Thoracic aorta endothelial cell (primary cell): ENCODE measurements at places on chromosomes 4 and X. TPM values are rescaled to one million over a fixed set of nuclear protein-coding genes. Genes with fewer than 3 reads are reported as not detected.

Gene DOK7
- total RNA-seq = not detected in 2 replicates

Gene SATL1
- total RNA-seq = not detected in 2 replicates

Gene PABPC1L2A
- total RNA-seq = not detected in 2 replicates

Gene KDM5C
- total RNA-seq = 79.9 and 119 TPM in 2 replicates

Gene DCHS2
- under 0.01 TPM in 1 of 2 replicates, not detected in the other for total RNA-seq

Gene ACOT9
- total RNA-seq = 127 and 185 TPM in 2 replicates

Gene HAUS7
- total RNA-seq = 20.3 and 26.6 TPM in 2 replicates

Gene SUPT20HL1
- total RNA-seq = not detected in 2 replicates

Gene STARD8
- 6.9 and 20.2 TPM in 2 replicates for total RNA-seq

Gene STAP1
- not detected in 2 replicates for total RNA-seq

Gene COL4A5
- 9.3 and 19.1 TPM in 2 replicates for total RNA-seq

Gene SH2D1A
- total RNA-seq = not detected in 2 replicates

Gene SLC7A11
- total RNA-seq = 228 and 242 TPM in 2 replicates
